ENCODE measurements at places on chromosomes 13 and 19.

- DNase-seq: no peak
Measured at GRCh38 chr13:94330552-94331071, 148.9 kb downstream of the DCT start.

- DNase-seq: no peak
Measured at GRCh38 chr19:3668331-3669081, 31.8 kb downstream of the PIP5K1C start.

- no peak for DNase-seq
Measured at GRCh38 chr19:33194886-33195644, 935 bp downstream of the LRP3 start.

DNA sequence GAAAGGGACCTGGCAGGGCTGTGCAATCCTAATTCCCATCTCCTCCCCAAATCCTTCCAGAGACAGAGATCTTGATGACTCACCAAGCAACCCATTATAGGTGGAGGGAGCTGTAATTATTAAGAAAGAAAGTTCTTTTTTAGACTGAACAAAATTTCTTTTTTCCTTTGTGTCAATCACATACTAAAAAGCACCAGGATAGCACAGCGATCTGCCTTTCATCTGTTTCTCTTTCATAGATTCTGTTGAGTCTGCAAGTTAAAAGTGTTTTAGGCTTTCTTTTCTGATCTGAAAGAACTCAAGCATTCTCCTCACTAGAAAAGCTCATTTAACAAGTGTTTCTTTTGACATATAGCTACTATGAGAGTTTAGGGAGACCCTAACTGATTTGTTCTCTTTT, 222.8 kb downstream of the DCT start:
- no peak for DNase-seq

DNA sequence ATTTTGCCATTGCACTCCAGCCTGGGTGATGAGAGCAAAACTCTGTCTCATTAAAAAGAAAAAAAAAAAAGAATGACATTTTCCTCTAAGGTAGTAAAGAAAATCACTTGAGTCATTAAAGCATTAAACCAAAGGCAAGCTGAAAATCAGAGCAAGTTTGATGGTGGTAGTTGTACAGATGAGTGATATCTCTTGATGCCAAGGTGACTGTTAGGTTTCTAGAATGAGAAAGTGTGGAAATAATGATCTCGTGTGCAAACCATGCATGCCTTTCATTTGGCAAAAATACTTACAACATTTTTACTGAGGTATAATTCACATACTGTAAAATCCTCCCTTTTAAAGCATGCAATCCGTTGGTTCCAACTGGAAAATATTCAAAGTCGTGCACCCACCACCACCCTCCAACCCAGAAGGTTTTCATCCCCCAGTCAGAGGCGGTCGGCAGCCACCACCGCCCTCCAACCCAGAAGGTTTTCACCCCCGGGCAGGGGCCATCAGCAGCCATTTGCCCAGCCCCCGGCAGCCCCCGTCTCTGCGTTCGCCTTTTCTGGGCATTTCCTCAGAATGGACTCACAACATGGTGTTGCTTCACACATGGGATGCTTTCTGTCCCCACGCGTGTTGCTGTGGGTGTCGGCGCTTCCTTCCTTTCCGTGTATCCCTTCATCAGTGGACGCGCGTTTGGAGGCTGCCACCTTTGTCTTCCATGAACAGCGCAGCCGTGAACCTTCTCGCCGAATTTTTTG, 90.2 kb downstream of the ATP11A start:
- DNase-seq: no peak

GRCh38 chr19:3470500-3471128, 9.7 kb downstream of the SMIM24 start:
- no peak for DNase-seq

GRCh38 chr13:51862957-51863356, 1.2 kb downstream of the CCDC70 start:
- no peak for DNase-seq

- no peak for DNase-seq
Measured at GRCh38 chr19:48069435-48069834, 25.6 kb upstream of the CABP5 start.

- no peak for DNase-seq
Measured at GRCh38 chr13:86269511-86269910, 470.3 kb upstream of the SLITRK6 start.

- DNase-seq: no peak
Measured at GRCh38 chr19:33459222-33460090, 62.1 kb downstream of the PEPD start.

- no peak for DNase-seq
Measured at GRCh38 chr13:94020426-94020825, 459.1 kb downstream of the DCT start.

DNA sequence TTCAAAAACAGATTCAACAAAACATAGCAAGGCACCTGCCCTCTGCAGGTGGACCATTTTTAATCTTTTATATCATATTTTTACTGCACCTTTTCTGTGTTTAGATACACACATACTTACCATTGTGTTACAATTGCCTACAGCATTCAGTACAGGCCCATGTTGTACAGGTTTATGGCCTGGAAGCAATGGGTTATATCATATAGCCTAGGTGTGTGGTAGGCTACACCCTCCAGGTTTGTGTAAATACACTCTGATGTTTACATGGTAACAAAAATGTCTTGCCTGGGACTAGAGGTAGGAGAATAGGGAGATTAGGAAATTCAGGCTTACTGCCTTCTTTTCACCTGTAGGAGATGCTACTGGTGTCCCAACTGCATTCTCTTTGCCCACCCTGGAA, 8.2 kb upstream of the UBAC2 start:
- no peak for DNase-seq

Data from stimulated activated CD4-positive, alpha-beta T cell treated with anti-CD3 and anti-CD28 coated beads, Interleukin-4, amount 100 ng/mL, for 4 hours (primary cell).